Activated effector memory CD4-positive, alpha-beta T cell treated with Interleukin-2 at 50 U/mL for 16 hours (primary cell): ENCODE measurements at places on chromosomes 6 and 20.

DNA sequence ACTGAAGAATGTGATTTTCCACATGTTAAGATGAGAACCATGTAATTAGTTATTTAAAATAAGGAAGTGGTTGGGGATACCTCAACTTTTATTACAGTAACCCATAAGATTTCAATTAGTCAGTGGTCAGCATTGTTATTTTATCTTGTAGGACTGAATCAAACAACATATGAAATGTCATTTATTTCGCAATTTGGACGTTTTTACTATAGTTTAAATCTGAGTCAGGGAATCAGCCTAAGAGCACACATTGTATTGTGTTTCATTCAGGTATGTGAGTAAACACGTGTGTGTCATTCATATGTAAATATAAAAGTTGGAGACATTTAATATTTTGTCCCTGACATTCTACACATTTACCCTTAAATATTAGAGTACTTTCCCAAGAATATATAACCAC is 1418.7 kb downstream of the GRIK2 start:
- no peak for DNase-seq

GRCh38 chr6:99186417-99186816 is 163.1 kb downstream of the FAXC start:
- no peak for DNase-seq

DNA sequence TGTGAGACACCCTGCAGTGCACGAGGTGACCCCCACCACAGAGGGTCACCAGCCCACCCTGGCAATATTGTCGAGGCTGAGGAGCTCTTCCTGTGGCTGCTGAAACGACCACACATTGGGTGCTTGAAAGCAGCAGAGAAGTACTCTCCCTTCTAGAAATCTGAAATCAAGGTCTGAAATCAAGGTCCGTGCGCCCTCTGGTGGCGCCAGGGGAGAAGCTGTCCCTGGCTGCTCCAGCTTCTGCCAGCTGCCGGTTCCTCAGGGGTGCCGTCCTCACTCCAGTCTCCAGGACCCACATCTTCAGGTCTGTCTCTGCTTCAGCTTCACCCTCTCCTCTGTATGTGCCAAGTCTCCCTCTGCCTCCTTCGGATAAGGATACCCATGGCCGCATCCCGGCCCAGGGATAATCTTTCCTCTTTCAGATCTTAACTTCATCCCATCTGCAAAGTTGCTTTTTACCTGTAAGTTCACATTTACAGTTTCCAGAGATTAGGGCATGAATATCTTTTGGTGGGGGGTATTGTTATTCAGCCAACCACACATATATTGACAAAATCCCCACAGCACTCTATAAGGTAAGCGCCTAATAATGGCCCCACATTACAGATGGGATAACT is 108.3 kb upstream of the PHACTR3 start:
- peak; percentile 47 for DNase-seq

GRCh38 chr6:35601331-35602132 is 87.2 kb downstream of the FKBP5 start:
- peak; percentile 54 for DNase-seq

- no peak for DNase-seq
These were observed 34.1 kb downstream of the PRPH2 start for GRCh38 chr6:42688281-42688680.

GRCh38 chr20:6583134-6583738 is 184.2 kb upstream of the BMP2 start:
- no peak for DNase-seq

DNA sequence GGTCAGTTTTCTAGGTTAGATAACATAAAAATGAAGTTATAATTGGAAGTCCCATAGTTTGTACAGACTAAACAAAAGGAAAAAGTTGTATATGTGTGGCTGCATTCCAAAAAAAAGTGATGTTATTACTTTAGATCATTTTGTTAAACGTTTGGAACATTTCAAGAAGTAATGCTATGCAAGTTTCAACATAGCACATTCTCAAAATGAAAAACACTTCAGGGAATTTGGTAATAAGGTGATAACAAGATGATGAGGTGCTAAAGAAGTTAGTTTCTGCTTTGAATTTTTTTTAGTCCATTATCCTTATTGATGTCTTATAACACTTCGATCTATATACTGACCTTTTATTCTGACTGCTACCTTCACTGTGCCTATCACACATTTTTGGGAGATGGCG is 250.7 kb downstream of the PHF3 start:
- no peak for DNase-seq

GRCh38 chr6:11538052-11538818 is 686 bp downstream of the TMEM170B start:
- no peak for DNase-seq

- no peak for DNase-seq
These were observed 226.8 kb upstream of the PDE10A start for GRCh38 chr6:165889636-165890403.

GRCh38 chr6:82775981-82776380 is 289.7 kb downstream of the UBE3D start:
- DNase-seq: no peak

- DNase-seq: no peak
These were observed 58.2 kb upstream of the QKI start for GRCh38 chr6:163356324-163356723.

DNA sequence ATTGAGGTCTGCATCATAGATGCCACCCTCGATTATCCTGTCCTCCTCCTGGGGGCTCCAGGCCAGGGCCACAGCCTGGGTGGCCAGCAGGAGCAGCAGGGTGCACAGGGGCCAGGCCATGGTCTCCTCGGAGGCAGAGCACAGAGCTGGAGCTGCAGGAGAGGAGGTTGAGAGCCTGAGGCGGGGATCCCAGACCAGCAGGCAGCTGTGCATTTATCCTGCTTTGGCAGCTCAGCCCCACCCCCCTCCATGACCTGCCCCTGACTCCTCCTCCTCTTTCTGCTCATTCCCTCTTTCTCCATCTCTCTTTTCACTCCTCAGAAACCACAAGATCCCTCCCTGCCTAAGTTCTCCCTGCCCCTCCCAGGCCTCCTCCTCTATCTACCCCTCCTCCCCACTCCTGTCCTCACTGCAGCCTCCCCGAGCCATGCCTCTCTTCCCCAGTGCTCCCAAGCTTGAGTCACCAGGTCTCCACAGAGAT is at the start of gene CST2:
Gene CST2, minus strand, starts transcription at position 189 of the 481 bp plus-strand sequence. Its CDS starts 69 bp downstream, at position 120.
- no peak for DNase-seq

GRCh38 chr20:45366192-45366591 is 3.2 kb downstream of the SYS1 start:
- no peak for DNase-seq

- no peak for DNase-seq
These were observed 367.2 kb downstream of the EPM2A start for GRCh38 chr6:145368075-145368474.

- DNase-seq: no peak
These were observed 151.3 kb upstream of the NT5E start for GRCh38 chr6:85298553-85298952.

DNA sequence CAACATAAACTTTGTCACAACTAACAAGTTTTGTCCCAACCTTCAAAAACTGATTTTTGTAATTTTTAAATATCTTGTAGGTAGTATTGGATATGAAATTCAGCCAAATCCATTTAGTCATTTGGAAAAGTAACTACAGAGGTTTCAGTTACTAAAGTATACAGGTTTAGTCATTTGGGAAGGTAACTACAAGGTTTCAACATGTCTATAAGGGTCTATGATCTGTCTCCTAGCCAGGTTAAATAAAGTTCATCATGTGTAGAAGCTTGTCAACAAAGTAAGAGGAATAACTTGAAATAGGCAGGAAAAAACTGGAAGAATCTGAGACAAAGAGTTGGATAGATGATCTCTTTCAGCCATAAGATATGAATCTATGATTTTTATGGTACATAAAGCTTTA is 229.8 kb downstream of the COL12A1 start:
- DNase-seq: no peak
